Upper lobe of right lung (tissue), 1 donor: ENCODE measurements at places on chromosomes 7 and 10. TPM values are rescaled to one million over a fixed set of nuclear protein-coding genes. Genes with fewer than 3 reads are reported as not detected.

DNA sequence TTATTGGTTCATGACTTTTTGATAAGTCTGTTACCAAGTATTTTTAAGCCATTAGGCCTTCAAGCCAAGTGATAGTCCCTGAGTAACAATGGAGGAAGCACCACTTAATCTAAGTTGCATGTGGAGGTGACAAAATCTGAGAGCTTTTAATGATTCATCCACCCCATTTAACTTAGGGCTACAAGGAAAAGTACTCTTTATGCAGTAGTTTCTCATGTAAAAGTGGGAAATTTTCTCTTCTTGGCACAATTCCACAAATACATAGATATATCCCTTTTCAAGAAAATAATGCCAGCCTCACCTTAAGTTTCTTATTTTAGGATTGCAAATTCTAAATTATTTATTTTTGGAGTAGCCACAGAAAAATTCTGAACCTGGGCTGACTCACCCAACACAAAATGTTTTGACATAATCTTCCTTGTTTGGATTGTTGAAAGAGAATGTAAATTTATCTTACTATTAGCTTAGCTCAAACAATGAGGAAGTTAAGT, 85.7 kb downstream of the SUGCT start:
- no peak for DNase-seq

DNA sequence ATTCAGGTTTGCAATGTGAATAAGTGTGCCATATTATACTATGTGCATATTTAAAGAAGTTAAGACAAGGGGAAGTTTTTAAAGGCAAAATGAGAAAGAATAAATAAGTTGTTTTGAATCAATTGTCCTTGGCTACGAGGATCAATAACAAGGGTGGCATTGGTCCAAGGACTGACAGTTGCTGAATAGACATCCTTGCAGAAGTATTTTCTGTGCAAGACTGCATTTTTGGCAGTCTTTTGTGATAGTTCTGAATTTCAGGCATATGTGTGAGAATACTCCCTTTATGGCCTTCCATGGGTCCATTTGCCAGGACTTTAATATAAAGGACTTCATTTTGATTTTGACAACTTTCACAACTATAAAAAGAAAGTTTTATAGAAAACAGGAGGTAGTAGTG, 5.4 kb upstream of the LIPA start:
- no peak for DNase-seq

DNA sequence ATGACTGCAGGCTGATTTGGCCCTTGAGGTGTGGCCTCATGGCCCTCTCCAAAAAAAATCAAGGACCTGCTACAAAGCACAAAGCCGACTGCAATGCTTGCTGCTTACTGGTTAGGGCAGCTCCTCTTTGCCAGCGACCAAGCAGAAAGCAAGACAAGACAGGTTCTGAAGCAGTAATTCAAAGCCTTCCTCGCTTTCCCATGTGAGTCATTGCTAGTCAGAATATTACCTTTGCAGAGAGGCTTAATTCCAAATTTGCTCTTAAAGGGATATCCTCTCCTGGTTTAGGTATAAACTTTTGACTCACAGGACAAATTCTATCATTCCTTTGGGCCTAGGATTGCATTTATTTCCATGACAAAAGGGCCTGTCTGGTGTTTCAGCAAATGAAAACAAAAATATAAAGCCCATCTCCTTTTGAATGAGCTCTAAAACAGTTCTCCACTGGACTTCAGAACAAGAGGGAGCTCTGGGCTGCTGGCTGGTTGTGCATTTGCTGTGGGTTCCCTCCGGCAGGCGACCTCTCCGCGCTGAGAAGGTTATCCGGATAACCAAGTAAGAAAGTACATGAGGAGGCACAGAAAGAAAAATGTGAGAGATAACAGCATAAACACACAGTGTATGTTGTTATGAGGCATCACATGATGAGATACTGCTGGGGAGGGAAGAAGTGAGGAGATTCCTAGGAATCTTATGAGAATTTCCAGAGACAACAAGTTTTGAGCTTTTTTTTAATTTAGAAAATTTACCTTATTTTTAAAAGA, 90.8 kb downstream of the EGFR start:
- no peak for DNase-seq

DNA sequence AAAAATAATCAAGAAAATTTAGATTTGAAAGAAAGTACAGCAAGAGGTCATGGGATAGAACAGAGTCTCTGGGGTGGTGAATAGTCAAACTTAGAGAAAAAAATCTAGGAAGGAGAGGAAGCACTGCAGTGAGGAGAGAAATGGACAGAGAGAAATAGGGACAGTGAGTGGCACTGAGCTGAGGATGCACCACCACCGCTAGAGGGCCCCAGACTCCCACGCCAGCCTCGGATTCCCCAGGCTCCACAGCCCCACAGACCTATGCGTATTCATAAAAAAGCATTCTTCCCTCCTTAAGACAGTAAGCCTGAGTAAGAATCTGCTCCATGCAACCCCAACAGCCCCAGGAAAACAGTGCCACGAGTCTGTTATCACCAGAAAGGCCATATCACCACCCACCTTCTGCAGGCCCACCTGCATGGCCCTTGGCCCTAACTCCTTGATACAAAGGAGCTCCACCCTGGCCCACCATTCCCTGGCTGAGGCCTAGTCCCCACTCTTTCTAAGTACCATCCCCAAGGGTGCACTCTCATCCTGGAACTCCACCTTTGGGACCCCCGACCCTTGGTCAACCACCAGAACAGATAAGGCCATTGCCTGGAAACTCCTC, 91.0 kb downstream of the ALOX5 start:
- DNase-seq, result peak; percentile 84

DNA sequence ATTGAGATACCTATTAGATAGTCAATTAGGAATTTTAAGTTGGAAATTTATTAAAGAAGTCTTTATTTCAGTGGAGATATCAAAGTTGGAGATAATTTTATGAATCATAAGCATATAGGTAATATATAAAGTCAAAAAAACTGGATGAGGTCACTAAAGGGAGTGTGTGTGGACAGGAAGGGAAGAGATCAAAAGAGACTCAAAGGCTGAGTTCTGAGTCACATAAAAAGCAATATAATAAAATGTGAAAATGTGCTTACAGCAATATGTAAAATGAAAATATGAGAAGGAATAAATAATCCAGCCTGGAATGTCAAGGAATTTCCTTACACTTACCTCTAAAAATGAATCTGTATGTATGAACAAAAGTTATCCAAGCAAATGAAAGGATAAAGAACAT, 583.3 kb upstream of the SORCS1 start:
- DNase-seq, result no peak

DNA sequence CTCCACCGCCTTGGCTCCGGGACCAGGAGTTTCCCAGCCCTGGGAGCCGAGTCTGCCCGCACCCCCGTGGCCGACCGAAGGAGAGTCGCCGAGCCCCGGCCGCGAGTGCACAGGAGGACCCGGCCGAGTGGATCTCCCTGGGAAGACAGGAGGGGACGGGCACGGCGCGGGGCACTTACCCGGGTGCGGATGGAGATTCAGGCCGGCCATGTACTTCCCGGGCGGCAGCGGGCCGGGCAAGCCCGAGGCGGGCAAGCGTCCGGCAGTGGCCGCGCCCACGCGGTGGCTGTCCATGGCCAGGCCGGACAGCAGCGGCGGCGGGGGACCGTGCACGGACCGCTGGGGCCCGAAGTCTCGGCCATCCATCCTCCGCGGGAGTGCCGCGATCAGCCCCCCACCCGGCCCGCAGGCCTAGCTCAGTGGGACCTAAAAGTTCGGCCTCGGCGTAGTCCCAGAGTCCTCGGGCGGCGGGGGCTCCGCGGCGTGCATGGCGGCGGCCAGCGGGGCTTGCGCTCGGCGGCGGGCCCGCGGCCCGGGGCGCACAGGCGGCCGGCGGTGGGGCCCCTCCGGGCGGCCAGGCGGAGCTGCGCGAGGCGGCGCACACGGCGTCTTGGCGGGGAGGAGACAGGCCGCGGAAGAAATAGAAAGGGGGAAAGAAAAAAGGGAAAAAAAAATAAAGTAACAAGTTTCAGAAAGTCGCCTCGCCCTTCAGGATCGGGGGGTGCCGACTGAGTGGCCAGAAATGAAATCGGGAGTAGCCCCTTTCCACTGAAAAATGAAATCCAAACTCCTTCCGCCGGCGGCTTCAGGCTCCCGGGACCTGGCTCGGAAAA, 2.5 kb downstream of the TNRC18 start:
- DNase-seq, result peak; percentile 77

- DNase-seq, result no peak
Measured at GRCh38 chr7:104156842-104157277, 51.0 kb downstream of the ORC5 start.

Gene CYP2W1
- not detected for total RNA-seq

DNA sequence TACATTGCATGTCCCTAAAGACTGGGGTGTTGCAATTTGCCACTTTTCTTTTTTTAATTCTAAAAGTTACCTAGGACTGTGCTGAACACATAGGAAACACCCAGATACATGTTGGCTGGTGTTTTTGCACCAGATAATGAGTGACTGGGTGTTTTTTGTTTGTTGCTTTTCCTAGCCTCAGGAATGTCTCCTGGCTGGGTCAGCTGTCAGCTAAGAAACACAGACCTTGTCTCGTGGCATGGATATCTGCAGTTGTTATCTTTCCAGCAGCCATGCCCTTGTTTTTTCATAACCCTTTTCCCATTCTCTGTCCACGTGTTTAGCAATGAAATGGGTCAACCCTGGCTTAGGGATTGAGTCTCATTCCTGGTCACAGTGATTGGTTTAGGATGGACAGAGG, 433.9 kb upstream of the ZMIZ1 start:
- DNase-seq, result no peak

- DNase-seq, result no peak
Measured at GRCh38 chr7:129401967-129402860, 32.0 kb upstream of the STRIP2 start.

Gene CAV1
- 695 TPM for total RNA-seq

DNA sequence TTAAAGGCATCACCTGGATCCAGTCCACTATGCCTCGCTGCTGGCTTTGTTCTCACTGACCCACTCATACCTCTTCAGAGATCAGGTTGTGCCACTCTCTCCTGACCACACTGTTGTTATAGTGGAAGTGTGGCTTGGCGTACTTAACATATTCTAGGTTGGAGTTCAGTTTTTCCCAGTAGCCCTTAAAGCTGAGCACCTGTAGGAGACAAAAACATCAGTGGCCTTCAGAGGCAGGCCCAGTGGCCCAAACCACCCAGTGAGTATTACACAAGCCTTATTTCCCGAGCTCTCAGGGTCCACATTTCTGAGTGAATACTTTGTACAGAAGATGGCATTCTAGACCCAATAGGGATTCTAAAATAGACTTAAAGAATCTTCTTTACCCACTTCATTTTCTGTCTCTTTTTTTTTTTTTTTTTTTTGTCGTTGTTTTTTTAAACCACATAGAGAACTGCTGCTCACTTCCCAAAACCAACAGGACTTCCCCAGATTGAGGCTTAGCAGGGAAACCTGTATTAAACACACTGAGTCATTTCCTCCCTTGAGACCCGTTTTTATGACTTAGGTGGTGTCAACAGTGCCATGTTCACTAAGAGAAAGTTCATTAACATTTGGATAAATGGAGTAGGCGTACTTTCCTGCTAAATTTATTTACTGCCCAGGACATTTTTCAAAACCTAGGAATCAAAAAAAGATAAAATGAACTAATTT, 85.8 kb downstream of the GSAP start:
- no peak for DNase-seq

DNA sequence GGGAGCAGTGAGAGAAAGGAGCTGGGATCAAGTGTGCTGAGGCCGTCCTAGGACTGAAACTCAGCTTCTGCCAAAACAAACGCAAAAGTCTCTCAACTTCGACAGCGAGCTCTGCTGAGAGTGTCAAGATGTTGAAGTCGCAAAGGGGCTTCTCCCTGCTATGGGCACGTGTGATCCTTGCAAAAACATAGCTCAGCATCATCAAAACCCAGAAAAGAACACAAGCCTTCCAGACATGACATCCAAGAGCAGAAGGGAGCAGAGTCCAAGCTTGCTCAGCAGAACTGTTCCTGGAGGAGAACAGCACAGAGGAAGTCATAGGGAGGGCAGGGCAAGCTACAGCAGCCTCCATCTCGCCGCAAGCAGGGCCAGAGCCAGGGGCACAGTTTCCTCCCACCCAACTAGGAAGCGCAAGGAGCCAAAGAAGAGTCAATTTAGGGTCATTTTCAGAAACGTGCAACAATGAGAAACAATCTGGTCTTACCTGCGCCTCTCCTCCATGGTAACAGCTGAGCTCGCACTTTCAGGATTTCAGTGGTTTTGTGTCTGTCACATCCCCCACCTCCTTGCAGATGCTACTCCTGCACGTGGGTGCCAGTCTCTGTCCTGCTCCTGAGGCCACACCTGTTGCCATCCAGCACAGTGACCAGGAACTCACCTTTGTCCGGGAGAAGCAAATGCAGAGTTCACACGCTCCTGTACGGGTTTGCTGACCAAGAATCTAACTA, 113.9 kb downstream of the DIP2C start:
- no peak for DNase-seq

DNA sequence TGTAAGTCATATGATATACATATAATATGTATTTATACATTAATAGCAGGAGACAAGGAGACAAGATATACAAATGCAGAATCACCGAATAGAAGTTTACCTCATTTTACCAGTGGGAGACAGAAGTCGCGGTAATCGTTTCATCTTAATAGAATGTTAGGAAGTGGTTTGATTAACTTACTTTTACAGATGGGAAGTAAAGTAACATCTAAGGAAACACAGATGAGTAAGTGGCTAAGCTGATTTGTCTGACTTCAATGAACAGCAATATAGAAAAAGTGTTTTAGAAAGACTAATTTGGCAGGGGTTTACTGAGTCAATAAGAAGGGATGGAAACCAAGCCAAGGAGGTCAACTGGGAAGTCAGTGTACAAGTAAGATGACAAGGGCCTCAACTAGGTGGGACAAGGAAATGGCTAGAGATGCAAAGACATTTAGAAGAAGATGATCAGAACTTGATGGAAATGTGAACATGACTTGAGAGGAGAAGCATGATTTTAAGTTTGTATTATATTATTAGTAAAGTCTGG, 36.2 kb upstream of the FAM133B start:
- DNase-seq, result no peak

- DNase-seq, result peak; percentile 88
Measured at GRCh38 chr7:150322833-150323681, at the start of the genes ACTR3C and LRRC61. ACTR3C (minus strand) TSS chr7:150323545; CDS start chr7:150295296, 28,249 bp downstream. LRRC61 (plus strand) TSS chr7:150323355; CDS start chr7:150336862, 13,507 bp downstream.

- DNase-seq, result no peak
Measured at GRCh38 chr7:41629711-41630111, 73.2 kb downstream of the INHBA start.

DNA sequence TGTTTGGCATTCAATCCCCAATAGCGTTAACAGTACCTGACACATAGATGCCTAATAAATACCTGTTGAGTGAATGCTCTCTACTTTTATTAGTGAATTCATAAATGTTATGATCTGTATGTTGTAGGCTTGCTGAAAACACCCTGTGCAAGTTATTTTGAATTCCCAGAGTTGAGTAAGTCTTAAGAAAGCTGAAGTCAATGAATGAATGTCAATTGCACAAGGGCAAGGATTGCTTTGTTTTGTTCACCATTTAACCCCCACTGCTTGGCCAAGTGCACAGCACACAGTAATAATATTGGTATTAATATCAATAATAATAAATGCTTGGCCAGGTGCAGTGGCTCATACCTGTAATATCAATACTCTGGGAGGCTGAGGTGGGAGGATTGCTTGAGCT, 10.2 kb downstream of the CPA1 start:
- DNase-seq, result no peak

DNA sequence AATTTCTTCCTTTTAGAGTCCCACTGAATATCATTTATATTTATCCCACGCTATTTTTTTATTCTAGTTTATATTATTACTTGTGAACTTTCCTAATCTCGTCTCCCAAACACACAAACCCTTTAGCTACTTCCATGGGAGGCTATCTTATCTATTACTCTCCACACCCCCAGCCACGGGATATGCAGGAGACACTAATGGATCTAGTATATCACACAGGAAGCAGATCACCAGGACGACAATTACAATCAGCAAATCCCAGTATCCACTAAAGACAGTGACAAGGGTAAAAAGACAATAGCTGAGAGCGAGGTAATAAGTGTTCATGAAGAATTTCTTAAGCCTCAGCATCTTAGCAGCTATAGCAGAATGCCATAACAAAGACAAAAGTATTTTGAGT, 3.8 kb upstream of the AKR1E2 start:
- no peak for DNase-seq
